Sciatic nerve (tissue), 2 donors: ENCODE measurements at places on chromosomes 11 and 22.

- DNase-seq = no peak
Measured at GRCh38 chr11:31127290-31127689, 242.2 kb downstream of the DCDC1 start.

GRCh38 chr22:44085743-44086270 is 61.7 kb downstream of the PARVB start:
- DNase-seq = no peak

DNA sequence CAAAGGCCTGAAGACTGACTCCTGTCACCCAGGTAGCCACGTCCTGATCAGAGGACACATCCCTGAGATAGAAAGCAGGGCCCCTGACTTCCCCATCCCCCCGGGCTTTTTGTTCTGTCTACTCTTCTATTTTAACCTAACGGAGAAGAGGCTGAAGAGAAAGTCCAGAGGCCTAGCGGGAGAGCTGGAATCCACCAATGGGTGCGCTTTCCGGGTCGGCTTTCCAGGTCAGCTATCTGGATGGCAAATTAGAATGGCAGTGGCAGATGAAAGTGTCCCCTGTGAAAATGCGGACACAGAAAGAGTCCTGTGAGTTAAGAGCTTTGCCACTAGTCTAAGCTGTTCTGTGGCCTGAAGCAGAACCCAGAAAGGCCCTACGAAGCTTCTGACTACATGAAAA is 13.1 kb upstream of the SERPING1 start:
- no peak for DNase-seq

GRCh38 chr22:44926491-44927415 is 83.1 kb downstream of the PHF21B start:
- no peak for DNase-seq

- no peak for DNase-seq
Measured at GRCh38 chr22:43090130-43090789, 1.1 kb upstream of the TTLL1 start.

GRCh38 chr22:35310556-35311550 is 11.2 kb downstream of the TOM1 start:
- no peak for DNase-seq

GRCh38 chr11:102423936-102424335 is 28.6 kb downstream of the TMEM123 start:
- DNase-seq = no peak

DNA sequence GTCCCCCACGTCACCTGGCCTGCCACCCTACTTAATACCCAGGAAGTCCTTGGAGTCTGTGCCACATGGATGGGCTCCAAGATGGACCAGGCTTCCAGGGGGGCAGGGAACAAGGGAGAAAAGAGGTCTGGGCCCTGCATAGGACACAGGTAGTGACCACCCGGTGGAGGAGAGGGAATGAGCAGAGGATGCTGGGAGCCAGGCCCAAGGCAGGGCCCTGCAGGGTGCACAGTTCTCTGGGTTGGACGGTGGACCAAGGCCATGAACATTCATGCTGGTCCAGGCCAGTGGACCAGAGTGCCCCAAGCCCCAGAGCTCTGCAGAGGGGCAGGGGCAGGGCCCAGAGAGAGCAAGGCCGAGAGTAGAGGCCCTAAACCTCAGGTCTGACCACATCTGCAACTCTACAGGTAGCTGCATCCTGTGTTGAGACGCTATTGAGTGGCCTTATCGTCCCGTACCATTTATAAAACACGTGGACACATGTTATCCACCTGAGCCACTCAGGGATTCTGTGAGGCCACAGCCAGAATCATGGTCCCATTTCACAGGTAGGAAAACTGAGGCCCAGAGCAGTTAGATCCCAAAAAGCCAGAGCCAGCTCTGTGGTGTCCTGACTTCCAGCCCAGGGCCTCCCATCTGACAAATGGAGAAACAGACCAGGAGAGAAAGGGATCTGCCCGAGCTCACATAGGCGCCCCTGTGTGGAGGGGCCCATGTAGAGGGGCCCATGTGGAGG is 46.4 kb downstream of the IGLL5 start:
- no peak for DNase-seq

DNA sequence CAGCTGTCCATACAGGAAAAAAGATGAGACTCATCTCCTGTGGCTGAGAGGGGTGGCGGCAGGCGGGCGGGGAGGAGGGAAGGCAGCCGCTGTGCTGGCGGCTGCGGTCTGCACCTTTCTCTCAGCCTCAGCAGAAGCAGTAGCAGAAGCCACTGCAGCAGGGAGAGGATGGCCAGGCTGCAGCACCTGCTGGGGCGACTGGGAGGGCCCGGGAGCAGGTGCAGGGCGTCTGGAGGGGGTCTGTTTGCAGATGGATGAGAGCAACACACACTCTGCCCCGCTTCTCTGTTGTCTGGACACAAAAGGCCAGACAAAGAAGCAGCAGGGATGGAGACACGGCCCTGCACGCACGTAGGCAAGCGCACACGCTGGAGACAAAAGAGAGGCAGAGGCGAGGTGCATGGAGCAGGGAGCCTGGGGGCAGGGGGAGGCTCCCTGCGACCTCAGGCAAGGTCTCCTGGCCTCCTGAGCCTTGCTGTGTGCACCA is 9.3 kb upstream of the MIAT start:
- no peak for DNase-seq

DNA sequence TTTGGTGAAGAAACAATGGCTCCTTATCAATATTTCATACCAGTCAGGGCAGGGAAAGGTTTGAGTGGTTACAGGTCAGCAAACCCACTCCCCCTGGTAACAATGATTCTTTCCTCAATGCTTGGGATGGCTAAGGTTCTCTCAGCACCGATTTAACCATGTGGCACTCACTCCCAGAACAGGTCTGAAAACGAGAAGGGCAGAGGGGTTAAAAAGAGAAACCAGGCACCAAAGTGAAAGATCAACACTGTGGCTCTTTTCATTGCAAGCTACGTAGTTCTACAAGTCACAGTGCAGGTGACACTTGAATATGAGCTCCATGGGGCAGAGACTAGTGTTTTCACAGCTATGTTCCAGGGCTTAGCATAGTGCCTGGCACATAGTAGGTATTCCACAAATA is 132.4 kb downstream of the PLEKHA7 start:
- no peak for DNase-seq

DNA sequence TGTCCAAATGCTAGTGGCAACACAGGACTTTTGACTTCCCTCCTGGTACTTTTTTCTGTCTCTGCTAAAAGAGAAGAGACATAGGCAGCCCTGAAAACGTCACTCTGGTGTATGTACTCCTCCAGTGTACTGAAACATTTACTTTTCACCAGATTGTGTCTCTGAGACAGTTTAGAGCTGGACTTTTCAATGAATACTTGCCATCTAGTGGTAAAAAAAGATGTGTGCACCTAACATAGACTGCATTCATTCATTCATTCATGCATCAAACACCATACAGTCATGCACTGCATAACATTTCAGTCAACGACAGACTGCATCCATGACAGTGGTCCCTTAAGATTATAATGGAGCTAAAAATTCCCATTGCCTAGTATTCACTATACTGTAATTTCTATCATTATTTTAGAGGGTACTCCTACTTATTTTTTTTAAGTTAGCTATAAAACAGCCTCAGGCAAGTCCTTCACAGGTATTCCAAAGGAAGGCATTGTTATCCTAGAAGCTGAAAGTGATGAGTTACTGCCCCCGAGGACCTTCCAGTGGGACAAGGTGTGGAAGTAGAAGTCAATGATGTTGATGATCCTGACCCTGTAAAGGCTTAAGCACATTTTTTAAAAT is 186.2 kb downstream of the SPON1 start:
- no peak for DNase-seq

GRCh38 chr11:116874251-116874650 is 36.8 kb upstream of the APOA1 start:
- DNase-seq = no peak

DNA sequence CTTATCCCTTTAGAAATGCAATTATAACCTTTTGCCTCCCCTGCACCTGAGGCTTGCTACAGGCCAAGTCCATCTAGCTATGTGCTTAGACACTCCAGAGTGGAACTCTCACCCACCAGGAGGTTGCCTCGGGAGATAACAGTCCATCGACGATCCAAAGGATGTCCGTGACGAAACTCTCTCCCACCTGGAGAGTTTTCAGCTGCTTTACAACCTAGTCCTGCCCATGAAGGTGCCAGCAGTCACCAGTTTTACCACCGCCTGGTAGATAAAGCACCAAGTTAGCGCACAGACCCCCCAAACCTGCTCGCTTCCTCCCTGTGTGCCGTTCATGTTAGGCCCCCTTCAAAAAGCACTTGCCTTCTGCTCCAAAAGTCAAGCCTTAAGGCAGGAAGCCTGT is 53.1 kb upstream of the SHISAL1 start:
- no peak for DNase-seq

DNA sequence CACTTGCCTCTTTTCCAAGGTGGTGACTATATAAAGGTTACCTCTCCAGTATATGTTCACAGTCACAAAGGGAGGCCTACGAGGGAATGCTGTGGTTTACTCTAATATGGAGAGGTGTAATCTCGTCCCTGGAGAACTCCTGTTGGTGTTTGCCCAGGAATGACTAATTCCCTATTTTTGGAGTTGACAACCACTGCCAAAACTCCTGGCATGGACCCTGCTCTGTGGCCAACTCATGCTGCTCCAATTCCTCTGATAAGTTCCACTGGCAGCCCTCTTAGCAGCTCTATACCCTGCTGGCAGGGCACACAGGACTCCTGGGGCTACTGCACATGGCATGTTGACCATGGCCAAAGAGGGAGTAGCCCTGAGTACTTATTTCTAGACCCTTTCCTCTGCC is 418.7 kb upstream of the ANO5 start:
- DNase-seq = no peak

GRCh38 chr11:120302001-120302805 is 22.9 kb upstream of the TLCD5 start:
- no peak for DNase-seq

GRCh38 chr11:108370315-108370714 is 97.0 kb downstream of the C11orf65 start:
- DNase-seq = no peak

- no peak for DNase-seq
Measured at GRCh38 chr11:9136741-9137140, 45.3 kb upstream of the SCUBE2 start.

- no peak for DNase-seq
Measured at GRCh38 chr11:2410616-2411015, 10.1 kb downstream of the TSSC4 start.

DNA sequence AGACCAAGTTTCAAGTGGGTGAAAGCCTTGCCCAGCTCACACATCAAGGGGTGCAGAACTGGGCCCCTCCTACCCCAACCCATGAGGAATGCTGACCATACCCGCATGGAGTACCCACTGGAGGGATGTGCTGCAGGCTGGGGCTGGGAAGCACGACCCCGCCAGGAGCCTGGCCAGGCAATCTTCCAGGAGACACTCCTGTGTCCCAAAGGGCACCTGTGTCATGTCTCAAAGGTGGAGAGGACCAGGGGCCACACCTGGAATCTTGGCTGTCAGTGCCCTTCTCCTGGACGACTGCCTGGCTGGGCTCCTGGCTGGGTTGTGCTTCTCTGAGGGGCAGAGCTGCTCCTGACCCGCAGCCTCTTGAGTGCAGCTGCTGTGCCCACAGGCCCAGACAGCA is 6.7 kb downstream of the ARAP1 start:
- DNase-seq = no peak

- DNase-seq = no peak
Measured at GRCh38 chr11:13669544-13670488, 1.3 kb downstream of the FAR1 start.

DNA sequence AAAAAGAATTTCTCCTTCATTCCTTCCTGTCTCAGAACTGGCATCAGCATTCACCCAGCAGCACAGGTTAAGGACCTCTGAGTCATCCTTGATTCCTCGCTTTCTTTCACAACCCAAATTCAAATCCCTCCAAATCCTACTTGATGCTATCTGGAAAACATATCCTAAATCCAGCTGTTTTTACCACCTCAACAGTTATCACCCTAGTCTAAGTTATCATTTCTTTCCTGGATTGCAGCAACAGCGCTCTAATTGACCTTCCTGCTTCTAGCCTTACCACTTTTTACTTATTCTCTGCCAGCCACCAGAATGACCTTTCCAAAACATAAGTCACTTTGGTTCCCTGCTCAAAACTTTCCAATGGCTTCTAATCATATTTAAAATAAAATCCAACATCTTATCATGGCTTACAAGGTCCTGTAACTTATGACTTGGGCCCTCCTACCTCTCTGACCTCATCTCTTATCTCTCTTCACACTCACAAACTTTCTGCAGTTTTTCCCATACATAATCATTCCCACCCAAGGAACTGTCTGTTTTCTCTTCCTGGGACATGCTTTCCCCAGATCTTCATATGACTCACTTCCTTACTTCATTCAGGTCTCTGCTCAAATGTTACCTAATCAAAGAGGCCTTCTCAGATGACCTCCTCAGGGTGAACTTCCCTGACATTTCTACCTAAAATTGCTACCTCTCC is 119.4 kb downstream of the TTC28 start:
- no peak for DNase-seq

GRCh38 chr22:27896245-27896644 is 22.8 kb downstream of the PITPNB start:
- DNase-seq = no peak

GRCh38 chr11:67033661-67034166 is 10.8 kb downstream of the SYT12 start:
- DNase-seq = no peak

- DNase-seq = no peak
Measured at GRCh38 chr22:27170491-27170890, 513.1 kb downstream of the MIAT start.

DNA sequence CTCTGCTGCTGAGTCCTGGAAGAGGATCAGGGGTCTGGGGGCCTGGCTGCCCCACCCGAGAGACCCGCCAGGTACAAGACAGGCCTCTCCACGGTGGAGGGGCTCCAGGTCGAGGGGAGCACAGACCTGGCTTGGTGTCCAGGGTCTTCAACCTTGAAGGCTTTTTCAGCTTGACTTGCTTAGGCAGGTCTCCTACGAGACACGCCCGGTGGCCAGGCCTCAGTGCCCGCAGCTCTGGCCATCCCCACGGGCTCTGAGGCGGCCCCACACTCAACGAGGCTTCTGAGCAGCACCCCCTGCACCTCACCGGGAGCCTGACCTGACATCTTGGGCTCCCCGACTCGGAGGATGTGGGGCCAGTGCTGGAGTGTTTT is 6.6 kb upstream of the PLXNB2 start:
- DNase-seq = no peak

- DNase-seq = no peak
Measured at GRCh38 chr22:20810645-20811044, 36.7 kb downstream of the SERPIND1 start.
